ENCODE measurements at places on chromosomes 12 and 14.

- no peak for DNase-seq
Measured at GRCh38 chr12:110316861-110317260, 35.8 kb downstream of the ATP2A2 start.

DNA sequence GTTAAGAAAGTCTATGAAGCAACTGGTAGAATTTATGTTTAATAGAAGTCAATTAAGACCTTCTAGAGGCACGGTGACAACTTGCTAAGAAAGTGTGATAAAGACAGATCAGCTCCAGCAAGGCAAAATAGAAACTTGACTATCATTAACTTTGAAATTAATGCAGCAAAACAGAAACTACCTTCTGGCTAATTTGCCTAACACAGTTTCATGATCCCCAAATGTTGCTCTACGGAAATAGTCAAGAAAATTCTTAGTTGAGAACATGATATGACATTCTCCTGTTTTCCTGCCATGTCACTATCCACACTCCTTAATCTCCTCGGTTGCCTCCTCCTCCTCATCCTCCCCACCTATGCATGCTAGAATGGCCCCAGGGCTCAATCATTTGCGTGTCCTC is 4.2 kb downstream of the DENND5B start:
- no peak for DNase-seq

DNA sequence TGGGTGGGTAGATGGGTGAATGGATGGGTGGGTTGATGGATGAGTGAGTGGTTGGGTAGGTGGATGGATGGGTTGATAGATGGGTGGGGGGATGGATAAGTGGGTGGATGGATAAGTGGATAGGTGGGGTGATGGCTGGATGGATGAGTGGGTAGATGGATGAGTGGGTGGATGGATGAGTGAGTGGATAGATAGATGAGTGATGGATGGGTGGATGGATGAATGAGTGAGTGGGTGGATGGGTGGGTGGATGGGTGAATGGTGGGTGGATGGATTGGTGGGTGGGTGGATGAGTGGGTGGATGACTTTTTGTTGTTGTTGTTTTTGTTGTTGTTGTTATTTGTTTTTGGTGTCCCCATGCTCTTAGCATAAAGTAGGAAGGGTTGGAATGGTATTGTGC is 45.5 kb downstream of the TBX5 start:
- DNase-seq, result no peak

- no peak for DNase-seq
Measured at GRCh38 chr12:78248321-78248720, 417.6 kb downstream of the NAV3 start.

DNA sequence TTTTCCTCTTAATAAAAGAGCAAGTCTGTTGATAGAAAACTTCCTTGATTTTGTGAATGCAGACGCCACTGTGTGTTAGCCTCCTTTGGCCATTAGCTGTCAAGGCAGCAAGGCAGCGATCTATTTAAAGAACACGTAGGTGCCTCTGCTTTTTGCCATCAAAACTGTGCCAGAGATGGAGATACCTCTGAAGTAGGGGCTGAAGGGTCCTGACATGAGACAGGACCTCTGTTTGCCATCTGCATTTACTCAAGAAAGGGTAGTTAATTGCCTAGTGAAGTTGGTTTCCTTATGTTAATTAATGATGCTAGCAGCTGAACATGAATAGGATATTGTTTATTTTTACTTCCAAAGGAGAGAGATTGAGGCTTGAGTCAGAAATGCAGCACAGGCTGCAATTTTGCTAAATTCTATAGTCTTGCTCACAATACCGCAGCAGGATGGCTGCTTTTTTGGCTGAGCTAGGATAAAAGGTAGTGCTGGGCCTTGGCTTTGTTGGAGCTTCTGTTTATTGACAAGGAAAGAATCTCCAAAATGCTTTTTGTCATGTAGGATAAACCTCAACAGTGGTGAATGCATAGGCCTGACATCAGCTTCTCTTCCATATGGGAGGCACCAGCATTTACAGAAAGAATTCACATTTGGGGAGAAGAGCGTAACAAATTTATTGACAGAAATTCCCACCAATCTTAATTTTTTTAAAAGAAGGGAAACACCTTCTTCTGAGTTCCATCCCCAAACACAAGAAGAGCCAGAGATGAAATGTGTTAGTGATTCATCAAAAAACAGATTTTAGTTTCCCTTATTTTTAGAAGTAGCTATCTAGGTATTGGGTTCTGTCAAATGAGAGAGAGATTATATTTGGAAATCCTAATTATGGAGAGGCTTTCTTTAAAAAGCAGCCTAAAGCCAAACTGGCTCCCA is 13.9 kb upstream of the RPH3A start:
- DNase-seq, result no peak

GRCh38 chr14:105836730-105837129 is 310.3 kb downstream of the TMEM121 start:
- DNase-seq, result no peak

GRCh38 chr14:75204116-75204515 is 27.7 kb upstream of the TMED10 start:
- no peak for DNase-seq

DNA sequence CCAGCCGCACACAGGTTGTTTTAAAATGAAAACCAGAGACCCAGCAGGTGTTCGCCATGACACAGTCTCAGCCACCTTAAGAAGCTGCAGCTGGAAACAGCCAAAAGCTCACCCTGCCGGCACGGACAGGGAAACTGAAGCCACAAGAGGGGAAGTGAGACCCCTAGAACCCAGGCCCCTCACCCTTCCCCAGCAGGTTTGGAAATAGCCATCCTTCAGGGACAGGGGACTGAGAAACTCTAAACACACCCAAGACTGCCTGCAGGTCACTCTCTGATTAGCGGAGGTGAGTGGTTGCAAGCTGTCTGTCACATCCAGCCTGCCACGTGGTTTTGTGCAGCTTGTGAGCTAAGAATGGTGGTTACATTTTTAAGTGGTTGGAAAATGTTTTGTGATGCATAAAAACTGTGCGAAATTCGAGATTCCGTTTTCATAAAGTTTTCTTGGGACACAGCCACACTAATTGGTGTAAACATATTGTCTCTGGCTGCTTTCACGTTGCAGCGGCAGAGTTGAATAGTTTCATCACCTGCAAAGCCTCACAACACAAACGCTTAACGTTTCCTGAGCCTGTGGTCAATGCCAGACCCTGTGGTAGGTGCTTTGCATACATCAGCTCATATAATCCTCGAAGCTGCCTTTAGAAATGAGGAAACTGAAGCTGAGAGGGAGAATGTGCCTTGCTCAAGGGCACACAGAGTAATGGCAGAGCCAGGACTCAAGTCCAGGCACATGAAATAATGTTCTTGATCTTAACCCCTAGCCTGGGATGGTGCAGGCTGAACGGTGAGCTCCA is 1.7 kb upstream of the SELPLG start:
- DNase-seq, result no peak

GRCh38 chr12:92047393-92047826 is 98.2 kb downstream of the BTG1 start:
- no peak for DNase-seq

GRCh38 chr12:103495469-103496456 is at the start of gene C12orf42:
Gene C12orf42 (minus strand): TSS chr12:103495968. CDS start chr12:103478426, 17,542 bp downstream.
- peak; percentile 84 for DNase-seq

DNA sequence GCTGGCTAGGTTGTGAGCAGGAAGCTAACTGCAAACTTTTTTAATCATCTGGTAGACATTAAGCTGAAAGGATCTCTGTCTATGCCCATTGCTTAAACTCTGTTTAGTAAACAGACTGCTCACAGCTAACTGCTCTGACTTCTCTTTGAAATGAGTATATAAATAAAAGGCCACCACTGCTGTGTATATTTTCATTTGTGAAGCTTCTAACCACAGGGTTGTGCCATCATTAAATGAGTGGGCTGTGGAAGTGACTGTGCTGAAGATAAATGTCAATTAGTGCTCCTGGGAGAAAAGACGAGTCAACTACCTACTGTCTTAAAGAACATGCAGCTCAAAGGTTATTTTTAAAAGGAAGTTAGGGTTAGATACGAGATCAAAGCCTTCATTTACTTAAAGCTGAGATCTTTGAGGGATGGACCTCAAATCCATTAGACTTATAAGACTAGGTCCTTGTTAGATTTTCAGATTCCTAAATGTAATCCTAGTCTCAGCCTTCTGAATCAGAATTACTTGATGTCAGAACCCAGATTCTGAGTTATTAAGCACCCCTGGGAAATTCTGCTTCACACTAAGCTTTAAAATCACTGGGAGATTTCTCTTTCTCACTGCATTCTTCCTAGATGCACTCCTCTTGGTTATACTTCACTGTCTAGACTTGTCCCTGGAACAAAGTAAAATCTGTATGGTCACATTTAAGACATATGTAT is 213.1 kb upstream of the FLRT2 start:
- DNase-seq, result no peak

- no peak for DNase-seq
Measured at GRCh38 chr14:69540654-69541335, 33.9 kb downstream of the CCDC177 start.

DNA sequence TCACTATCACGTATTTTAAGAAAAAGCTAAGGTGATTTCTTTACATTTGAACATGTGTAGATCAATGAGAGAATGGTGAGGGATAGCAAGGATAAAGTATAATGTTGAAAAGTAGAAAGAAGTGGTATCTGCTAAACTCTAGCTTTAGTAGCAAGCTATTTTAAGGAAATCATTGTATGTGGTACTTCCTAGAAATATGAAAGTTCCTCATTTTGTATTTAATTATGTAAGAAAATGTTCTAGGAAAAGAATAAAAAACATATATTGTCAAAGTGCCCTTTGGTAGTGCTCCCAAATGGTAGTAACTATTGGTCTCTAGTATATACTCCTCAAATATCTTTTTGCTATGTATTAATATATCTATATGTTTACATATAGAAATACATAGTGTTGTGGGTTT is 35.7 kb downstream of the RAB21 start:
- DNase-seq, result no peak

GRCh38 chr14:37945959-37946358 is 261.7 kb upstream of the SSTR1 start:
- no peak for DNase-seq

- DNase-seq, result no peak
Measured at GRCh38 chr12:47997321-47997720, 7.0 kb downstream of the COL2A1 start.

DNA sequence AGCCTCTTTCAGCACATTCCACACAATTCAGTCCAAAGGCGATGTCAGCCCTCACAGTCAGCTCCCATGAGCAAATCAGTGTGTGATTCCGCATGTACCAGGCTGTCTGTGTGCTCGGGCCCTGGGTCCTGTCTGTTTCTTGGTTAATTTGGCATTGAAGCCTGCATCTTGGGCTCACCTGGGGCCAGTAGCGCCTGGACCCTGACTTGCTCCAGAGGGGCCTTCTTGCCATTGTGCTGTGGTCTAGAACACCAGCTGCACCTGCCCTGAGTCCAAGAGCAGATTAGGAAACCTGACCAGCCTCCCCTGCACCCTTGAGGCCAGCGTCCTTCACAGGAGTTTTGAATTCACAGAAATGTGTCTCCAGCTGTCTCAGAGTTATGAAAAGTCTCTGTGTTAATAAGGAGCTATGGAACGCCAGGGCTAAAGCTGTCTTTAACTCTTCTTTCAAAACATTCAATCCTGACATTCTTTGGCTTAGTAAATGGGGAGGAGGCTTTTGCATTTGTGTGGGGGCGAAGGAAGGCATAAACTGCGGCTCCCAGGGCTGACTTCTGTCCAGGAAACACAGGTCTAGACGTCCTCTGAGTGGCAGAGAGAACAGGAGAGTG is 102.2 kb downstream of the ARF6 start:
- DNase-seq, result no peak

- no peak for DNase-seq
Measured at GRCh38 chr12:108252523-108252922, 86.6 kb downstream of the CMKLR1 start.

DNA sequence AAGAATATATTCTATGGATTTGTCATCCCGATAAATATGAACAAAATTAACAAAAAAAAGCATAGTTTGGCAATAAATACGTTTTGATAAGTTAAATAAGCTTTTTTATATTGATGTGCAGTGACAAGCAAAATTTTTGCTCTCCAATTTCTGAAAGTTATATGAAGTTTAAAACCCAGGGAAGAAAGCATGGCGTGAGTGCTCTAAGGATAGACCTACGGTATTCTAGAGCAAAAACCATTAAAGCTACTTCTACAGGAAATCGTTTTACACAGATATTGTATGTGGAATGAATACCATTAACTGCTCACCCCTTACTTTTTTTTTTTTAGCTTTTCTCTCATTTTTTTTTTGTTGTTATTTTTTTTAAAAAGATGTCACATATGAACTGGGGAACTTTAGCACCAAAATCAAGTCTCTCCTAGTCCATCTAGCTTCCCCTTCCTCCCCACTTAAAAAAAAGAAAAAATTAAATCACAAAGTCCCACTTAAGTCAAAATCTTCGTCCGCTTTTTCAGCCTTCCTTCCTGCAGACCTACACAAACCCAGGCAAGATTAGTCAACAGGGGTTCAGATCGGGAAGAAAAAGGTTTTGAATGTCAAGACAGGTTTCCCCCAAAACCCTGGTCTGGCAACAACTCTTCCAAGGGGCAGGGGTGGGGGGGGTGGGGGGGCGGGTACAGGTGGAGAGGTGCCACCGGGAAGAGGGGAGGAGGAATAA is 4.4 kb downstream of the ZFP36L1 start:
- DNase-seq, result no peak

DNA sequence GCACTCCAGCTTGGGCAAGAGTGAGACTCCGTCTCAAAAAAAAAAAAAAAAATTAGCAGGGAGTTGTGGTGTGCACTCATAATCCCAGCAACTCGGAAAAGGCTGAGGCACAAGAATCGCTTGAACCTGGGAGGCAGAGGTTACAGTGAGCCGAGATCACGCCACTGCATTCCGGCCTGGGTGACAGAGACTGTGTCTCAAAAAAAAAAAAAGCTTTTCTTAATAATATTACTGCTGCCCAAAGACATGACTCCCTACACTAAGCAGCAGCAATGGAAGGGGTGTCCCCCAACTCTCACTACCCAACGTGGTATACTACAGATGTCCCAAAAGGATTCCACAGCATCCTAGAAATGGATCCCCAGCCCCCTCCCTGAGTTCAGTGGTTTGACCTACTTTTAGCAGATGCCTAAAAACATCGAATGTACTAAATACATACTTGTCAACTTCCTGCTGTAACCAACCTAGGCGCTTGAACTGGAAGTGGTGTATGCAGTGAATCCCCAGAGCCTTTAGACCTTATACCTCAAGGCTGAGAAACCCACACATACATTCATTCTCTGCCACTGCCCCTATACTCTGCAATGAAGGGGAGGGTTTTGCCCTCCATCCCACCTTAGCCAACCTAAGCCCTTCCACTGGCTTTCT is 8.5 kb upstream of the FKBP11 start:
- no peak for DNase-seq

DNA sequence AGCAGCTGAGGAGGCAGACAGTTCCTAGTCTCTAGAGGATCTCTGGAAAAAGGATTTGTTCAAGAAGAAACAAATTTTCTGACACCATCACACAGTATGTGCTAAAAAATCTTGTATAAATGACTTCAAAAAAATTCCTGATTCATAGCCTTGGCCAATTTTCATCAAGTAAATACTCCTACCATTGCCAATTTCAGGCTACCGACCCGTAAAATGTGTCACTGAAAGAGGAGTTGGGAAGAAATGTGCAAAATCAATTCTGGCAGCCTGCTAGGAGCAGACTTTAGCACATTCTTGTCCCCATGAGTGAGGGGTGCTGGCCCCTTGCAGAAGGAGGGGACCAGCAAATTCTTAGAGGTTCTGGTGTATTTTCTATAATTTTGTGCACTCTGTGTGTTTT is 109.4 kb downstream of the TMEM30B start:
- no peak for DNase-seq
